AG04449 (cell line): ENCODE measurements at places on chromosomes 6 and 20.

DNA sequence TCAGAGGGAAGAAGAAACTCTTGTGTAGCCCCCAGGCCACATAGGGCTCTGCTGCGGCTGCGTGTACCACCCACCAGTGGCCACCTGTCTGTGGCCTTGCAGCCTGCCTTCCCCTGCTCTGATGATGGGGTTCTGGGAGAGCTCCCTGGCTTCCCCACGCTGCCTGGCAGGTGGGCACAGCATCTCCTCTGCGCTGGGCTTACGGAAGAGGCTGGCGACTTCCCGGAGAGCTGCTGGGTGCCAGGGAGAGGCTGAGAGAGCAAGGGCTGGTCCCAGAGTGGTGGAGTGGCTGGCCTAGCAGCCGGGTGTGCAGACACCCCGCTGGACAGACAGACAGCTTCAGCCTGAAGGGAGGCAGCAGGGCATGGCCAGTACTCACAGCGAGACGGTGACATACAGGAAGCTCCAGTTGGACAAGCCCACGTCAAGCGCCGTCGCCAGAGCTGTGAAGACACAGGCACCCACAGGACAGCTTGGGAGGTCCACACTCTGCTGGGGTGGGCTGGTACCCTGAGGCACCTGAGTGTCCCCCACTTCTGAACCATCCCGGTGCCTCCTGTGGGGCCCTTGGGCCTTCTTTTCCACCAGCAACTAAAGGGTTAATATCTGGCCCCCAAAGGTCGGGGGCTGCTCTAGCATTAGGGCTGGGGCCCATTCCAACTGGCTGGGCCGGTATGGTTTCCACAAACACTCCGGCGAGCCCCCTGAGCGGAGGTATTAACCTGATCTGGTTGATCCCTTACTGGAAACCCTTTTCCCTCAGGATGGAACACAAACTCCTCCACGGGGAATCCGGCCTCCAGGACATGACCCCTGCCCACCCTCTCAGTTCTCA lies 48.1 kb upstream of the CDH22 start:
- DNase-seq: no peak

- DNase-seq: no peak
These were observed 60.9 kb upstream of the FABP7 start for GRCh38 chr6:122718616-122719015.

- DNase-seq: no peak
These were observed 2.5 kb downstream of the BTN1A1 start for GRCh38 chr6:26502626-26503025.

GRCh38 chr20:51510936-51511605 lies 31.4 kb downstream of the NFATC2 start:
- DNase-seq: no peak
